ENCODE measurements at places on chromosomes 6 and 20.

DNA sequence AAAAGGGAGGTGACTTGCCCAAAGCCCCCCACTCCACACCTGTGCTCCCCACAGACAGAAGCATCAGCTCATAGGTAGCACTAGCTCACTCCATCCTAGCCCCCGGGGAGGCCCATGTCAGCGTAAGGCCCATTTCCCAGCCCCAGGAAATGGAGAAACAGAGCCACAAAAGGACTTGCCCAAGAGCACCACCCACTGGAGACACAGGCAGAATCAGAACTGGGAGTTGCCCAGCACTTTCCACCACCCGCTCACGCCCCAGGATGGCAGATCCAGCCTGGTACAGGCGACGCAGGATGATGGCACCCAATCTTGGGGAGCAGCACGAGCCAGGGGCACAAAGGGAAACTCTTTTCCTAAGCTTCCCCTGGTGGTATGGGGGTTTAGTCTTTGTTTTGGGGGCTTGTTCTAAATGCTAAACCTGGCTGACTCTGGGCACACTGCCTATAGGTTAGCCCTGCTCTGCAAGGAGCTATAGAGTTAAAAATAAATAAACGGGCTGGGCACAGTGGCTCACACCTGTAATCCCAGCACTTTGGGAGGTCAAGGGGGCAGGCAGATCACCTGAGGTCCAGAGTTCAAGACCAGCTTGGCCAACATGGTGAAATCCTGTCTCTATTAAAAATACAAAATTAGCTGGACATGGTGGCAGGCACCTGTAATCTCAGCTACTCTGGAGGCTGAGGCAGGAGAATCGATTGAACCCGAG lies 11.8 kb downstream of the C20orf203 start:
- no peak for DNase-seq

DNA sequence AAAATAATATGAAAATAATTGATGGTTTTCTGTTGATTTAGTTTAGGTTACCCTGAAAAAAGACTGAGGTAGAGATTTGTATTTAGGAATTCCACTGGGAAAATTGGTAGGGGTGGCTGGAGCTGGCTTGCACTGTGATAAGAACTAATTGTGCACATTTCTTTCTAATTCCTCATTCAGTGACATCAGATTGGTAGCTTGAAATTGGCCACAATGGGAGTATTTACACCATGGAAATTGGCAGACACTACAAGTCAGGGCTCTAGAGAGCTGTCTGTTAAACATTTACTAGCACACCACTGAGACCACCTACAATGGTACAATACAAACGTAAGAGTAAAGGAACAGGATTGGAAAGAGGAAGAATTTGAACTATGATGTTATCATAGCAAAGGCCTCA lies 52.0 kb upstream of the ISM1 start:
- no peak for DNase-seq

GRCh38 chr6:97288188-97288587 lies 5.2 kb upstream of the MMS22L start:
- no peak for DNase-seq

DNA sequence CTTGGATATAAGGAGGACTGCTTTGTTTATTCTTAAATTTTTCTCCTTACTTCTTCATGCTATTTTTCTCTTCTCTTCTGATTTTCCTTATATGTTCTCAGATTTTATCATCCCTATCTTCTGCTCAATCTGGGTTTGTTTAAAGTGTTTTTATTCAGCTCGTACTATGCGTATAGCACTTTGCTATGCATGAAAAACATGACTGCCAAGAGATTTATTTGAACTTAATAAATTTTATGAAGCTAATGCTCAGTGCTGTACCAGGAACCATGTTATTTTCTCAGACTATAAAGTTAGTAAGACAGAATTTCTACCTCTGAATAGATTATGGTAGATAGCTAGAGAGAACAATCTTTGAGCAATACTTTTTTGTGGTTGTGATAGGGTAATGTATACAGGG lies 305.9 kb downstream of the LAMA2 start:
- DNase-seq = no peak

DNA sequence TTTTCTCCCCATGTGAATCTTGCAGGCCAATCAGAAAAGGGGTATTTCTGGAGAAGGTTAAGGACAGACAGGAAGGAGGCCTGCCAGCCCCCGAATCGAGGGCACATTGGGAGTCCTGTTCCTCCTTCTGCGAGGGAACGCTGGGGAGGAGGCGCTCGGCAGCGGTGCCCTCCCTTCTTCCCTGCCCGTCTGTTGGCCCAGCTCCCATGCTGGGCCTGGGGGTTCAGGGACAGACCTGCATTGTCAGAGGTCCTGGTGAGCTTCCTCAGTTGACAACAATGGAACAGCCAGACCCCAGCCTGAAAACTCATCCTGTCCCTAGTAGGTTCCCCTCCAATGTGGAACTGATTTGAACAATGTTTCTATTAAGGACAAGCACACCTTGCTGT lies 15.1 kb upstream of the SYNJ2 start:
- peak; percentile 64 for DNase-seq

GRCh38 chr6:168377484-168377855 lies 57.9 kb upstream of the DACT2 start:
- peak; percentile 67 for DNase-seq

DNA sequence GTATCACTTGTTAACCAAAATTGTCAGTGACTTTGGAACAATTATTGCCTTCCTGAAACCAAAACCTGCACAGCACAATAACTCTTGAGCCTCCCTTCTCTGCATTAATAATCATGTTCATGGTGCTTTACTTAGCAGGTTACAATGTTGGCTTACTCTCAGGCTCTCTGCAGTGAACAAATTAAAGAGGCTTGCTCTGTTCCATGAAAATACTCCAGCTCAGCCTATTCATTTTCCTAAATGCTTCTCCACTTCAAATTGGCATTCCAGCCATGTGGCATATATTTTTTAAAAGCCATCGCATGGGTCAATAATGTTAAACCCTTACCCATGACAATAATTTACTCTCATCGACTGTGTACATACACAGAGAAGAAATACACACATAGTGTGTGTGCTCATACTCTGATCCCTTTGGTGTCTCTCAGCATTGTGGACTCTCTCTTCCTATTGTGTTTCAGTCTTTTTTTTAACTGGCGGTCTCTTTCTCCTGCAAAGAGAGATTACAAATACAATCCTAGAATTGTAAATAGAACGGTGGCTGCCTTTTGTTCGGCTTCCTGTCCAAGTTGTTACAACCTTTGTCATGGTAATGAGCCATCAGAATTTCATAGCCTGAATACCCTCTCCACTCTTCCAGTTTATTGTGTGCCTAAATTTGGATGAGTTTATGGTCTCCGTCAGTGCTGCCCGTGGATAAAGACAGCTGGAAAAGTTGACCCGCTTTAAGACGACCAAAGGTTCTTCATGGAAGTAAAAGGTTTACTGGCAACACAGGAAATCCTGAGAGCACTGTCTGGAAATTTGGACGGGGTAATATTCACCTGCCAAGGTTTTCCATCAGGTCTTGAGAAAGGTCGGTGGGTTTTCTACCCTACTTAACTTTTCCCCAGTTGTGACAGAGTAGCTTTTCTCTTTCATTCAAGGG lies 263.6 kb downstream of the CD83 start:
- no peak for DNase-seq

GRCh38 chr6:113903666-113904330 lies 46.7 kb downstream of the MARCKS start:
- no peak for DNase-seq

DNA sequence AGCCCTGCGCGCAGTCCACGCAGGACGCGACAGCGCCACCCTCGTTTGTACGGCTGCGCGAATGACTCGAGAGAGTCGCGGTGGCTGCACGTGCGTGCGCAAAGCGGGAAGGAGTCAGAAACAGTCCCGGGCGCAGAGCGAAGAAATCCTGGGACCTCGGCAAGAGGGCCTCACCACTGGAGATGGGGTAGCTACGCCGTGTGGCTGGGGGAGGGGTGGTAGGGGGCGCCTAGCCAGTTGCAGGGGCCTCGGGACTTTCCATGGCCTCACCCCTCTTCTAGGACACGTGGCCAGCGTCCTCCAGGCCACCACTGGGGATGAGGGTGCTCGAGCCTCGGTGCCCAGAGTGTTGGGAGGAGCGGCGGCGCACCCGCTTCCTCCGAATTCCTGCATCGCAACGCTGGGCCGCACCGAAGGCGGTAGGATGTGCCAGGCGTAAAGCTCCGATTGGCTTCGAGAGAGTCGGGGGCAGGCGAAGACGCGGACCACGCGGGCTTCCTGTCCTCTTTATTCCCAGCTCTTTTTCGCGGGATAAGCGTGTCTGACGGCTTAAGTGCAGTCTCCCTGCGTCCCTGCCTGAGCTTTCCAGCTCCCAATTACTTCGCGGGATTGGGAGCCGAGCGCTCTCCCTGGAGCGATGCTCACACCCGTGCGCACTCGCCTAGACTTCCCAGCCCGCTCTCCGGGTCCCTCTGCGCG lies 38.7 kb downstream of the NCR2 start:
- no peak for DNase-seq

GRCh38 chr6:439641-440167 lies 48.2 kb downstream of the IRF4 start:
- no peak for DNase-seq

- DNase-seq = no peak
Measured at GRCh38 chr6:163634211-163635171, 220.0 kb downstream of the QKI start.

GRCh38 chr6:133740218-133740617 lies 148.7 kb upstream of the TCF21 start:
- no peak for DNase-seq

All from suprapubic skin (tissue), 4 donors.